OCI-M1 (cell line): ENCODE measurements at places on chromosomes 11 and 22.
A peak's percentile ranks its signal among the peaks of the same experiment; 100 is the strongest.

DNA sequence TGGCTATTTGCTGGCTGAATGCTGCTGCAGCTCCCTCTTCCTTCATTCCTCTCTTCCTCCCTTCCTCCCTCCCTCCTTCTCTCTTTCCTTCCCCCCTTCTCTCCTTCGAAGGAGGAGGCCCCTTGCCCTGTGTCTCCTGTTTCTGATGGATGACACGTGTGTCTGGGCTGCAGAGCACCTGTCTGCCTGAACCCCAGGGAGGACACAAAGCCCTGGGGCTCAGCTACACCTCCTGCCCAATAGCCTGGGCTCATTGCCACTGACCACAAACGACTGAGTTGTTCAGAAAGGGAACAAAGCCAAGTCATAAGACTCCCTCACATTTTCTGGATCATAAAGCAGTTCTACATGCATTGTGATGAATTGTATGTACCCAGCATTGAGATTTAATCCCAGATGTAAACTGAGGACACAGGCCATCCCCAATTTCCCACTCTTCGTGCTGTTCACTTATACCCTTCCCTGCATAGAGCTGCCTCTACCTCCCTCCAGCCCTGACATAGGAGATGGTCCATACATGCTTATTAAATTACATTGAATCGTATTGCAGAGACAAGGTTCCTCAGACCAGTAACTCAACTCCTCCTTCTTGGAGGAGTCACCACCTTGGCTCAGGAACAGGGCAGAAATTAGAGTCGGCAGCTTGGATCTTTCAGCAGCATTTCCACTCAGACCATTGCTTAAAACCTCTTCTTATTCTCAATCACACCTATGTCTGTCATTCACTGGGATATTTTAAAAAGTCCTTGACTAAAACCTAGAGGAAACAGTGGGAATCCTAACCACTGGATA lies 1.2 kb downstream of the CSRP3 start:
- DNase-seq, result peak; percentile 81

GRCh38 chr11:16356057-16356760 lies at the start of gene SOX6:
Gene SOX6, minus strand, starts transcription at chr11:16356546. Its CDS starts 15,298 bp downstream, at chr11:16341248.
- DNase-seq, result no peak

GRCh38 chr22:20256551-20257211 lies 11.4 kb downstream of the RTN4R start:
- DNase-seq, result no peak

DNA sequence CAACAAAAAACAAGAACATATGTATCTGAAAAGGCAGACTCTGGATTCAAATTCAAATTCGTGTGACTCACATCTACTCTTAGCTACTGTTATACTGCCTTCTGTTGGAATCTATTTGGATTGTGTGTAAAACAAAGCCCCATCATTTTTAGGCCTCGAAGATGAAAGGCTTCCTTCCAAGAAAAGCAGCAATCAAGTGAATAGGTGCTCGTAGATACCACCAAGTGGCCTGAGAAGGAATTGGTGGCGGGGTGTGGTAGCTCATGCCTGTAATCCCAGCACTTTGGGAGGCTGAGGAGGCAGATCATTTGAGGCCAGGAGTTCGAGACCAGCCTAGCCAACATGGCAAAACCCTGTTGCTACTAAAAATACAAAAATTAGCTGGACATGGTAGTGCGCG lies 4.2 kb downstream of the GRAMD1B start:
- DNase-seq, result peak; percentile 65

DNA sequence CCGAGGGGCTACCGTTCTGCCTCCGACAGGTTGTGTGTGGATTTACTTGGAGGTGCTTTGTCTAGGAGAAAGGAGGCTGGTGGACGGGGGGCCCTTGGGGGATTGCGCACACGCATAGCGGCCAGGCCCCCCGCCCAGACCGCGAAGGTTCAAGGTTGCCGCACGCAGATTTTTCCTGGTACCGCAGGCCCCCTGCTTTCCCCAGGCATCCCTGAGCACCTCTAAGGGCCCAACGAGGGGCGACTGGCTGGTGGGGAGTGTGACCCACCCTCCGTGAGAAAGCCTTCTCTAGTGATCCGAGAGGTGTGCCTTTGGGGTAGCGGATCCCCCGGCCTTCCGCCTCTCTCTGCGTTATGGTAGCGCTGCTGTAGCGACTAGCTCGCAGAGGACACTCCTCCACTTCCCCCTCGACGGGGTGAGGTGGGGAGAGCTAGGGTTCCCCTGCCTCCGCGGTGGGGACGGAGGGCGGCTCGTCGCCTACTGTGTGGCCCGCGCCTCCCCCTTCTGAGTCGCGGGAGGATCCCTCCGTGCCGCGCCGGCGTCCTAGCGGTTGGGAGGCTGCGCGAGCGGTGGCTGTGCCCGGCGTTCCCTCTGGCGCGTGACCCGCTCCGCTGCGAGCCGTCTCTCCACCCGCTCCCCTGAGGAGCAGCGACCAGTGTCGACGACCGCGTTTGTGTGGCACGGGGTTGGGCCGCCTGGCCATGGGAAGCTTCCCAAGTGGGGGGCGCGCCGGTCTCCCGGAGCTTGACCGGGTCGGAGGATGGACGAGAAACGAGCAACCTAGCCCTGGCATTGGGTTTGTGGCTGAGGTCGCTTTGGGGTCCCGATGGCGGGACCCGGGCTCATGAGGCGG lies 3900.0 kb upstream of the OR11H1 start:
- no peak for DNase-seq

GRCh38 chr11:109845437-109845836 lies 247.8 kb upstream of the ZC3H12C start:
- DNase-seq, result no peak

DNA sequence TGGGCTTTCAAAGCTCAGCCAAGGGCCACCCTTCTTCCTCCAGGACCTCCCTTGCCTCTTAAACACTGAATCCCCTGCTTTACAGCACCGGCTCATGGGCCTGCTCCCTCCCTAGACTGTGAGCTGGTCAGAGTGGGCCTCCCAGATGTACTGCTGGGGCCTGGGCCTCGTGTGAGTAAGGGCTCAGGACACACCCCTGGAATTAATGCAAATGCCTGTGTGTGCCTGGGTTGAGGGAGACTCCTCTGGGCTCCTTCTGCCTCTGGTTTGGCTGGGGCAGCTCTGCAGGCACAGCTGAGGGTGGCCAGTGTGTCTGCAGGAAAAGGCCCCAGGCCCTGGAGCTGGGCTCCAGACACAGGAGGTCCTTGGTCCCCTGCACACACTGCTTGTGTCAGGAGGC lies 24.2 kb downstream of the ALX4 start:
- no peak for DNase-seq

DNA sequence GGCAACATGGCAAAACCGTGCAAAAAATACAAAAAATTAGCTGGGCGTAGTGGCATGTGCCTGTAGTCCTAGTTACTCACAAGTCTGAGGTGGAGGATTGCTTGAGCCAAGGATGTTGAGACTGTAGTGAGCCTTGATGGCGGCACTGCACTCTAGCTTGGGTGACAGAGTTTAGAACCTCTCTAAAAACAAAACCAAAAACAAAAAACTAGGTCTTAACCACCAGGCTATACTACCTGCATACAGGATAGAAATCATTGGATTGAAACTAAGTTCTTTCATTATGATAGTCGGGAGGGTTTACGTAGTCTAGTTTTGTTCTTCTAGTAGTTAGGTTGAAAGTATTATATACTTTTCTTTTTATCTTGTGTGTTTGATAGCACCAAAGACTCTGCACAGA lies 5.8 kb downstream of the RNF214 start:
- no peak for DNase-seq

DNA sequence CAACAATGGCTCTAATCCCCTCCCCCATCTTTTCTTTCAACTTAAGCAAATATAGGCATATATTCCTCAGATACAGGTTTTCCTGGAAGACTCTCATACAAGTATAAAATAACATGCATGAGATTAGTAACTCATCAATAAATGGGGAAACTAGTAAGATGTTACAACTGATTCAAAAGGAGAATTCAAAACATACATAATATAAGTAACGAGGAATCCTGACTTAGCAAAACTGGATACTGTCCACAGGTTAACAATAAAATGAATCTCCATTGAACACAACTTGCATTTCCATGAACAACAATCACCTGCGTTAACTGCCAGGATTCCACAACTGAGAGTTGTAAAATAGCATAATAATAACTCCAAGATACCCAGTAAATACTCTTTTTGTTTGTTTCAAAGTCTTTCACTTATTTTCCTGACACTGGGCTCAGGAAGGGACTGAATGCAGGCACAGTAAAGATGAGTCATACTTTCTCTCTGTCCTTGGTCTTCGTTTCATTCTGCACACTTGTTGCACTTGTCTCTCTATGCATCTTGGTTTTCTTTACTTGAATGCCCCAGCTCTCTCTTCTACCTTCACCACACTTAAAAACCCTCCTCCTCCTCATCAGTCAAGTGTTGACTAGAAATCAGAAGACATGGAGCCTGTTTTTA lies 8.1 kb downstream of the APIP start:
- no peak for DNase-seq

DNA sequence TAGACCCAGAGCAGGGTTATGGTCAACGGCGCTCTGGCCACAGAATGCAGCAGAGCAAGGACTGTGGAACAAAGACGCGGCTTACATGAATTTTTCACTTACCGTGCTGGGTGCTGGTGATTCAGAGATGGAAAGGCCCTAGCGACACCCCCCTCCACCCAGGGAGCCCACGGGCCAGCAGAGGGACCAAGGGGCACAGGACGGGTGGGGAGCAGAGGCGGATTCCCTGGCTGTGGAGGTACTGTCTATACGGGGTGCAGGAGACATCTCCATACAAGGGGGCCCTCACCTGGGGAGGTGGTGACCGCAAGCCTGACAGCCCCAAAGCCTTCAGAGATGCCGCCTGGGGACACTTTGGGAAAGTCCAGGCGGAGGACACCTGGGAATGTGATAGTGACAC lies 1.1 kb upstream of the SEPTIN5 start:
- no peak for DNase-seq

- peak; percentile 27 for DNase-seq
These were observed 170.8 kb downstream of the BUD13 start for GRCh38 chr11:116601814-116602636.

DNA sequence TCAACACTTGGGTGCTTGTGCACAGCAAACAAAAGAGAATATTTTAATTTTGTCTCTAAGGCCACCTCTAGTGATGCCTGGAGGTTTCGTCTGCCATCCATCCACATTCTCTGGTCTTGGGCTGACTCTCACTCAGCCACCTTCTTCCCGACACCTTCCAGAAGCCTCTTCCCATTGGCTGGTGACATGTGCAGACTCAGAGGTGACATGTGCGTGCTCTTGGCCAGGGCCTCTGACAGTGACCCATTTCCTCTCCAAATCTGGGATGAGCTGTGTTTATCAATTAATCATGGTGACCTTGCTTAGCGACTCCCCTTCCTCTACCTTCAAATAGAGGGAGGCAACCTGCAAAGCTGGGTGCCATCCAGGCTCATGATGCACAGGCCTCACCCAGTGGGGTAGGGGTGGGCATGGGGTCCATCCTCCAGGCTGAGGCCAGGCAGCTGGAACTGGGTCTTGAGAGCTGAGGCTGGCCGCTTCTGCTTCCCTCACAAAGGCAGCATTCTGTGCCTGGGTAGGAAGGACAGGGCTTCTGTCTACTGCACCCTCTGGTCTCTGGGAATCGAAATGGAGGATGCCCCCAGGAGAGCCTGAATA lies 91.8 kb downstream of the DHCR7 start:
- DNase-seq, result no peak

DNA sequence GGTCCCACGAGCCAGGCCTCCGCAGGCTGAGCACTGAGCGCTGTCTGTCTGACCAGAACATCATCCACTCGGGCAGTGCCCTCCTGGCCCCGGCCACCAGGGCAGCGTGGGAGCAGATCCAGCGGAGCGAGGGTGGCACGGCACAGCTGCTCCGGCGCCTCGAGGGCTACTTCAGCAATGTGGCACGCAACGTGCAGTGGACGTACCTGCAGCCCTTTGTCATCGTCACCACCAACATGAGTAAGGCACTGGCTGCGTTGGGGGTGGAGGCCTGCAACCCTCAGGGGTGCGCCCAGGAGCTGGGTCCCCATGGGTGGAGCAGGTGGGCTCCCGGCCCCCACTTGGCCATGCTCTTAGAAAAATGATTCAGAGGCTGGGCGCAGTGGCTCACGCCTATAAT lies 49.7 kb upstream of the PRODH start:
- DNase-seq, result no peak

GRCh38 chr11:78646564-78647185 lies 72.0 kb upstream of the NARS2 start:
- peak; percentile 92 for DNase-seq

GRCh38 chr22:48534395-48534958 lies 1293.2 kb downstream of the BRD1 start:
- no peak for DNase-seq

DNA sequence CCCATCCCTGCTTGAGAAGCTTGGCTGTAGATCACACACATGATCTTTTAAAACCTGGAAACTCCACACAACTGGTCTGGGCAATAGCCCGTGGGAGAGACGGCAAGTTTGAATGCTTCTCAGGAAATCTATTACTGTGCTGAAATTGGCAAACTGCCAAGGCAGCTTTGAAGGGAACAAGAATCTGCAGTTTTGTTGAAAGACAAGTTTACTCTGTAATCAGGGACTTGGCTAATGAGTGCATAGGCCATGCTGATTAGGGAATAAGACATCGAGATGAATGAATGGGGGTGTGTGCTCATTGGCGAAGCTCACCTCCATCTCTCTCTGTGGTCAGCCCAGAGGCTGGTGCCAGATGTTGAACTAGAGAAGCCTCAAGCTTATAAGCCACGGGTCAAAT lies 218.8 kb downstream of the HIPK3 start:
- DNase-seq, result no peak

DNA sequence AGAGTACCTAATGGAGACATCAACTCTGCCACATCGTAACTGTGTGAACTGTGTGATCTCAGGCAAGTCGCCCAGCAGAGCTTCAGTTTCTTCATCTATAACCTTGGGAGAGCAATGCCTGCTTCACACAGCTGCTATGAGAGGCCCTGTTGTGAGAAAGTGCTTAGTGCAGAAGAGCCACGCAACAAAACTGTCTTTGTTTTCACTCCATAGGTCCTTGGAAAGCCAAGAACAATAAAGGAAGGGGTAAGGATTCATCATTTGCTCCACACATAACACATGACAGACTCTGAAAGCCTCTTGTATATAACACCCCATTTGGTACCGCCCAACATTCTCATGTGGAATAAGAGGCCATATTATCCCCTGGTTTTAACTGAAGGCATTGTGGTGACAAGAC lies 231.9 kb upstream of the ISX start:
- DNase-seq, result no peak

GRCh38 chr22:49192180-49192856 lies 635.4 kb downstream of the BRD1 start:
- DNase-seq, result no peak

DNA sequence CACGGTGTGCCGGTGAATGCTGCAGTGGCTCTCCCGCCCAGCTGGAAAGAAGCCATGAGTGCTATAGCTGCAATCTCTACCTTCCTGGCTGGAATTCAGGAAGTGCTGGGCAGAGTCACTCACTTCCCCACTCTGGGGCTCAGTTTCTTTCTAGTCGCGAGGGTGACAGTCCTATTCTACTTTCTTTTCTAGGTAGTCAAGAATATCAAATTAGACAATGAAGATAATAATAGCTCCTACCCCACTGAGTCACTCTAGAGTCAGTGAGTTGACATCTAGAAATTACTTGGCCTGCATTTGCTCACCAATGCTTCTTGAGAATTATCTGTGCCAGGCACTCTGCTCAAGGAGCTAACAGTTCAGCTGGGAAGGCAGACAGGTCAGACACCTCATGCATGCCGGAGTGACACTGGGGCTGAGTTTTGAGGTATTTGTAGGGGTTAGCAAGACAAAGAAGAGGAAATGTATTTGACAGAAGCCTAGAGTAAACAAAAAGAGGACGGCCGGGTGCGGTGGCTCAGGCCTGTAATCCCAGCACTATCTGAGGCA lies 3.2 kb downstream of the CENPM start:
- no peak for DNase-seq
